ENCODE measurements at places on chromosomes 3 and 15.

GRCh38 chr3:158977497-158977896 lies 175.6 kb downstream of the MFSD1 start:
- no peak for DNase-seq

GRCh38 chr3:81585056-81585455 lies 176.4 kb downstream of the GBE1 start:
- no peak for DNase-seq

DNA sequence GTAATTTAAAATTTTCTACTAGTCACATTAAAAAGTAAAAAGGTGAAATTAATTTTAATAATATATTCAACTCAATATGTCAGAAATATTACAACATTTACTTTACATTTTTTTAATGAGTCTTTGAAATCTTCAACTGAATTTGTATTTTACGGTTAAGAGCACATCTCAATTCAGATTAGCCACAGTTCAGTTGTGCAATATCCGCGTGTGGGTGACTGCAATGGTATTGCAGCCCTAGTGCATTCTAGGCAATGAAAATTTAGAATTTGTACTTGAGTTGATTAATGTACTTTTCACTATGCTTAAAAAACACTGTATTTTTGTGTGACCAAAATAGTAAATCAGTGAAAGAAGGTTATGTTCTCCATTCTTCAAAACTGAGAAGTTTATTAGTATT lies 57.3 kb downstream of the CEP63 start:
- DNase-seq, result no peak

DNA sequence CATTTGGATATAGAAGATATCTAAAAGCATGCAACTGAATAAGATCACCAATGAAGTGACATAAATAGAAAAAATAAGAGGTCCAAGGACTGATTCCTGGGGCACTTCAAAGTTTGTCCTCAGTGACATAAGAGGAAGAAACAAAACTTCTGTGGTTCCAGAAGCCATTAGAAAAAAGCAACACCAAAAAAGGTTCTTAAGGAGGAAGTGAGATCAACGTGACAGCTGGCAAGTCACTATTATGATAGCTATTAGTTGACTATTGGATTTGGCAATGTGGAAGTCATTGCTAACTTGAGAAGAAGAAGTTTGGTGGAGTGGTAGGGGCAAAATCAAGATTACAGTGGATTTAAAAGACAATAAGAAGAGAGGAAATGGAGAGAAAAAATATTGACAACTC lies 1098.3 kb downstream of the NAALADL2 start:
- DNase-seq, result no peak

DNA sequence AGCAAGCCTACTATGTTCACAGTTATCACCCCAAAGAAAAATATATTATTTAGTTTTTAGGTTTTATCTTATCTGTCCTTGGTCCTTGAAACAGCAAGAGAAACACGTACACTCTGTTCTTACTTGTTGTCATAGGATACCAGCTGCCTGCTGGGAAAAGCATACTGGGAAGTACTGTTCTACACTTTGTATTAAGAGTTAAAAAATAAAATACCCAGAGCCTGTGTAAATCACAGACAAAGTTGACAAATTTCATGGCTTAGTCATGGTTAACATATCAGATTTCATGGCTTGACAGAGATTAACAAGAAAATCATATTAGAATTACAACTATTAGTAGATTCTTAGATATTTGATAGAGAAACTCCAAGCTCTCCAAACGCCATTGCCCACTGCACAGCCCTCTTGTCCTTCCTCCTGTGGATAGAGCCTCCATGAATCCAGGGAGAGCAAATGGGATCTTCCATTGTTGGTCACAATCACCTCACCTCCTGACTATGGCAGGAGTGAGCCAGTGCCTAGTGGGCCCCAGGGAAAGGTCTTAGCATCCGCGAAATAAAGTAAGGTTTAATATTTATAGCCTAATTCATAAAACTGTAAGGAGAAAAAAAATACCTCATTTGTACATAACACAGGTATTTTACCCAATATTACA lies 128.1 kb upstream of the WNT5A start:
- DNase-seq, result no peak

DNA sequence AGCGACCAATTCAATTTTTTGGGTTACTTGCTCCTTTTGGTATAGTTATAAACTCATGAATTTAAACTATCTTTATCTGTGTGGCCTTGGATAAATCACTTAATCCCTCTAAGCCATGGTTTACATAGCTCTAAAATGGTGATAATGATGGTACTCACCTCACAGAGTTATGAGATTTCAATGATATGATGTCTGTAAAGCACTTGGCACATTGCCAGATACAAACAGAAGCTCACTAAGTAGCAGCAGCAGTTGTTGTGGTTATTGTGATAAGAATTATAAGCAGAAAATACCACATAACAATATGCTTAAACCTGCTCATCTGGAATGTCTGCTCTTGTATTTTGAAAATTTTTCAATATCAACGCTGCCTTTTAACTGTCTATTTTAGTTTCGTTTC lies 185.1 kb upstream of the SNTN start:
- no peak for DNase-seq

GRCh38 chr3:158742871-158743663 lies 10.8 kb upstream of the RARRES1 start:
- no peak for DNase-seq

DNA sequence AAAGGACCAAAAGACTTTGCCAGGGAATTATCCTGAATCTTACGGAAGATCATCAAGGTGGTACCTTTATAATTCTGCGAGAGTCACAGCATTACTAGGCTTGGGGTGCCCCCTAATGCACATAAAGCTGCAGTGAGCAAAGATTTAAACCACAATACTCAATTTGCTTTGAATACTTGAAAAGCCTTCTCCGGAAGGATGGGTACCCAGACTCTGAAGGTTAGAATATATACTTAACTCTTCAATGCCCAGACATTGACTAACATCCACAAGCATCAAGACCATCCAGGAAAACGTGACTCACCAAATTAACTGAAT lies 117.8 kb upstream of the KCNH8 start:
- DNase-seq, result no peak

- DNase-seq, result no peak
These were observed 51.6 kb downstream of the TRPM1 start for GRCh38 chr15:31049682-31050615.

- no peak for DNase-seq
These were observed 124.4 kb downstream of the SHOX2 start for GRCh38 chr3:157981819-157982218.

DNA sequence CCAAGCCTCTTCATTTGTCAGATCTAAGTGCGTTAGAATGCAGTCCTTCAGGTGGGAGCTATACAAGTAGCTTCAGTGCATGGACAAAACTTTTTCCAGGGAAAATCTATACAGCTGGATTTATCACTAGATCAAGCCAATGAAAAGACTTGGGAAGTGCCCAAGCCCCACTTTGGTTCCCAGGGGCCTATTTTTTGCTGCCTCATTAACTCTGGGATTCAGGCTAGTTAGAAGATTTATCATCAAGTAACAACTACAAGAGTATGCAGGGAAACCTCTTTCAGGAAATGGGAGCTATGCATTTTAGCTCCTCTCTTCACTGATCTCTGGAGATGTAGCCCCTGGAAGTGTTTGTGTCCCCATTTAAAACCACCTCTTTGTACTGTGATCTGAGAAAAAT lies 908.8 kb downstream of the SQOR start:
- DNase-seq, result no peak

- no peak for DNase-seq
These were observed 195.0 kb downstream of the RBMS3 start for GRCh38 chr3:29475854-29476253.

GRCh38 chr3:150878996-150879575 lies 26.2 kb downstream of the MINDY4B start:
- no peak for DNase-seq

DNA sequence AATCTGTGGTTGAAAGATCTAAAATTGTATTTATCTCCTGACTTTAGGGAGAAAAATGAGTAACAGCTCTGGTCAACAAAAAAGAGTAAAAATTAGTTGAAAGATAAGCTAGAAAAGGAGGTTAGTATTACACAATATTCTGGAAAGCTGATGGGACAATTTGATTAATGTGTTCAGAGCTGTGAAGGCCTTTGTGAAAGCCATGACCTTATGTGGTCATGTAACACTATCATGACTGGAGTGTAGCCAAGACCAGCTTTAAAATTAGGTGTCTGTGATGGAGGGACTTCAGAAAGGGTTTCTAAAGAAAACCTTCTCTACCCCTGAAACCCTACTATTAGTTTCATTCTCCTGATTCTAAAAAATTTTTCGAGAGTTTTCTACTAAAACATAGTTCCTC lies 127.2 kb downstream of the NFKBIZ start:
- no peak for DNase-seq

DNA sequence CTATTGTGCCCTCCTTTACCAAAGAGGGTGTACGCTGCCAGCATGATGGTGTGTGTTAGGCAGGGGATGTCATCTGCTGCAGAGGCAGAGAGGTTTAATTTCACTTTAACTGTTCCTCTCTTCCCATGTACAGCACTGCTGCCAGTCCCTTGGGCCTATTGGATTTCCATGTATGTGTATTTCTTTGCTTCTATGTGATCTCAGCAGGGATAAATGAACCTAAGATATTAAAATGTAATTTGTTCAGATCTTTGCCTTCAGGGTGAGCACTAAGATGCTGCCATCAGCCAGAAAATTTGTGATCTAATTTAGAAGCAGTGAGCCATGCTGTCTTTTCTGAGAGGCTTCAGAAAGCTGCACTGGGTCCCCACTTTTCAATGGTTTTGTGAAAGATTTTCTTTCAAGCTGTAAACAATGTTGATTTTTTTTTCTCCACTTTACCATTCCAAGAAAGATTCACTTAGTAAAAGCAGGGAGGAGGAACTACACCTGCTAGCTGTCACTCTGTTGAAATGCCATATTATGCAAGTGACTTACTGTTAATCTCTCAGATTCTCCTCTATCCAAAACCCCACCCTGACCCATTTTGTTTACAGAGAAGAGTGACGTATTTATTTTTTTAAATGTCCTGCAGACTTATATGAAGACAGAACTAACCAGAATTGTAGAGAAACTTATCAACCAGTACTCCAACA lies 261.9 kb downstream of the TBL1XR1 start:
- DNase-seq, result no peak

- no peak for DNase-seq
These were observed 47.2 kb upstream of the ICE2 start for GRCh38 chr15:60526127-60526616.

- no peak for DNase-seq
These were observed 15.4 kb downstream of the C15orf62 start for GRCh38 chr15:40785164-40785563.

DNA sequence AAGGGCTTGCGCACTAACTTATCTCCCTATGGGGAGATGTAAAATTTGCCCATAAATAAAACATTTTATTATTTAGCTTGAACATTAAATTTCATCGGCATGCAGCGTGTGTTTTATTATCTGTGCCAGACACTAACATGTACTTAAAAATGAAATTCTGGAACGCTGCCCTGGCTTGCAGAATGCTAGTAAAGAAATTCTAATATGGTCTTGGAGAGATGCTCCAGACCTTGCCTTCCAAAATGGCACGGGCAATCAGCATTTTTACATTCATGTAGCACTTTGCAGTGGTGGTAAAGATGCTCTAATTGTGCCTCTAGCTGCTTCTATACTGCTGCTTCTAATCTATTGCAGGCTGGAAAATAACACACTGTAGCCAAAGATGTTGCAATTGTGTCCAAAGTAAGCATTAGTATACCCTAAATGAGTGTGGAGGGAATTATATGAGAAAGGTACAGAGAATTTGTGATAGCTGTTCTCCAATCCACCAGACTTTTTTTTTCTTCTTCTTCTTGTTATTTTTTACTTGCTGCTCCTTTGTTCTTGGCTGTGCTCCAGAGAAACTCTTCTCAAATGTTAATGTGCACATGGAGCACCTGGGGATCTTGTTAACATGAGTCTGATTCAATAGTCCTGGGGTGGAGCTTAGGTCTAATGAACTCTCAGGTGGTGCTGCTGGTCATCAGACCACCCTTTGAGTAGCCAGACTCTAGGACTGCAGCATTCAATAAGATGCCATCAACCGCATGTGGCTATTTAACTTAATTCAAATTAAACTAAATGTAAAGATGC lies 47.3 kb downstream of the CRABP1 start:
- DNase-seq, result no peak

DNA sequence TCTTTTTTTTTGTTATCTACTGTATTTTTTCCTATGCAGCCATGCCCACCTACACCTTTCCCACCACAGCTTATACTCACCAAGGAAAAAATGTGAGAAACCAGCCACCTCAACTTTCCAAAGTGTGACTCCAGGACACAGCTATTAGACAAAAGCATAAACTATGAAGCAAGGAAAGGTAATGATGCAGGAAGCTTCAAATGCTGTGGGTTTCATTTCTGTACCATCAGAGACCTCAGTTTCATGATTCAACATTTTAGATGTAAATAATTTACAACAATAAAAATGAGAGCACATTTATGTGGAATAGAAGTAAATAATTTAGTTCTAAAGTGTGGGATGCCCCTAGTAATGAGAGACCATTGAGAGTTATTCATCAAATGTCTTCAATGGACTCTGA lies 115.1 kb downstream of the CDIN1 start:
- no peak for DNase-seq

GRCh38 chr3:128805772-128806171 lies 73.6 kb upstream of the ACAD9 start:
- no peak for DNase-seq

GRCh38 chr3:54928046-54928770 lies at the start of gene LRTM1:
LRTM1 (minus strand) TSS chr3:54928059; CDS start chr3:54927911, 148 bp downstream.
- no peak for DNase-seq

DNA sequence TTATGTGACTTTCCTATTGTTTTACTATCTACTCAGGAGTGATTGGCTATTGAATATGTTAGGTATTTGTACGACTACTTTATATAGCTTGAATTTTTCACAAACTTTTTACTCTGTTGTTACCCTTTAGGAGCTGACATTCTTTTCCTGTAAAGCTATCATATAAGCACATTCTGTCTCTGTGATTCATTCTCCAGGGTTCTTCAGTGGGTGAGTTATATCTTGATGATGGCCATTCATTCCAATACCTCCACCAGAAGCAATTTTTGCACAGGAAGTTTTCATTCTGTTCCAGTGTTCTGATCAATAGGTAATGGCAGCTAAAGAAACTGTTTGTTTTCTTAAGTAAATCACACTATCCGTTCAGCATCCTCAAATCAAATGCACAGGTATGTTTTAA lies 10.1 kb upstream of the CAPN3 start:
- no peak for DNase-seq

- no peak for DNase-seq
These were observed 6.5 kb upstream of the COL7A1 start for GRCh38 chr3:48601622-48601994.
